ENCODE measurements at places on chromosomes 13 and 19.

DNA sequence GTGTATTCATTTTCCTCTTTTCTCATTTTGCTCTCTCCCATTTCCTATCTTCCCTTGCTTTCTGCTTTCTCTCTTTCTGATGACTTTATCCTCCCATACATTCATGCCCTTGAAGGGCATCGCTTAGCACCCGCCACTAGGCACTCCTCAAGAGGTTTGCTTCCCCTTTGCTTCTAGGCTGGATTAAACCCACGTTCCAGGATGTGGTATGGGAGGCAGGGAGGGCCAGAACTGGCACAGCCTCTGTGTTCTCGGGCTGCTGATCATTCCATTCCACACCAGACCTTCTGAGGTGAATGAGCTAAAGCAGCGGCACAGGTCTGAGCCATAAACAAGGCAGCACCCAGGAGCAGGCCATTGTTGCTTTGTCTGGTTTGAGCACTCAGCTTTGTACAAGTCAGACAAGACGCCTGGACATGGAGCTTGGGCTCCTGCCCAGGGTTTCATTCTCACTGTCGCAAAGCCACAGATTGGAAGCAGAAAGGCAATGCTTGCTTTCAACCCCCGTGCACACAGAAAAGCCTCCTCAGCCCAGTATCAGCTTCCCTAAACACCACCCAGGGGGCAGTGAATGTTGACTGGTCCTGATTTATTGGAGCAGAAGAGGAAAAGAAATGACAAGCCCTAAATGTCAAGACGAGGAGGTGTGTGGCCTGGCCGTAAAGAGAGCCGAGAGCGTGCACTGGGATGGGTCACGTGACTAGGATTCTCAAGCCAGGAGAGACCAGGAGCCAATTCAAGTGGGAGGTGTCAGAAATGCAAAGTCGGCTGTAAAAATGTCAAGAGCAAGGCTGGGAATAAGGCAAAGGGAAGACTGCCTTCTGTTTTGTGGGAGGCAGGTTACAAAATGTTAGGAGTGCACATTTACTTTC is 218.0 kb upstream of the SERP2 start:
- DNase-seq: no peak

GRCh38 chr13:59086147-59086546 is 1077.6 kb downstream of the DIAPH3 start:
- no peak for DNase-seq

DNA sequence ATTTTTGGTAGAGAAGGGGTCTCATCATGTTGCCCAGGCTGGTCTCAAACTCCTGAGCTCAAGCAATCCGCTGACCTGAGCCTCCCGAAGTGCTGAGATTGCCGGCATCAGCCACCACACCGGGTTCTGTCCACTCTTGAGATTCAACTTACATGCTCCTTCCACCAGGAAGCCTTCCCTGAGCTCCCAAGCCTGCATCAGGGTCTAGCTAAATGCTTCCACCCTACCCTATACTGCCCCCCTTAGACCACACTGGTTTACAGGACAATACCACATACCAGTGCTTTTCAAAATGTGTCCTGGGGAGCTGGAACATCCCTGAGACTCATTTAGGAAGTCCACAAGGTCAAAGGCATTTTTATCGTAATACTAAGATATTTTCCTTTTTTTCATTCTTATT is 15.1 kb upstream of the CACNG8 start:
- no peak for DNase-seq

- DNase-seq: no peak
Measured at GRCh38 chr19:55133639-55134444, 15.2 kb downstream of the TNNT1 start.

DNA sequence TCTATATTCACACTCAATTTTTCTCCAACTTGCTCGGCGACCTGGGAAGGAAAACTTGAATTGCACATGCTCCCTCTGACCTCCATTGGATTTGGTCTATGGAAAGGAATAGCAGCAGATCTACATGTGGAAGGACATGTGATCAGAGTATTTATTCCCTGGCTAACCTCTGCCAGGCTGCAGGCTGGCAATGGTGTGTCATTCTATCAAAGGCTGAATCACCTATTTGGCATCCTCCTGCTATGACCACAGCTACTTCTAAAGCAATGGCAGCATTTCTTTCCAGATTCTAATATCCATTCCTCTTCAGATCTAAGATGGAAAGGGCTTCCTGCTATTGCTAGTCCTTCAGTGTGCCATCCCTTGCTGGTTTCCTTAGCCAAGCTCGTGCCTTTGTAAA is 144.3 kb upstream of the FREM2 start:
- DNase-seq: no peak

All from CD4-positive, alpha-beta T cell treated with Interleukin-2 at 100 ng/mL for 4 hours (primary cell).